ENCODE measurements at places on chromosomes 7 and 10.

DNA sequence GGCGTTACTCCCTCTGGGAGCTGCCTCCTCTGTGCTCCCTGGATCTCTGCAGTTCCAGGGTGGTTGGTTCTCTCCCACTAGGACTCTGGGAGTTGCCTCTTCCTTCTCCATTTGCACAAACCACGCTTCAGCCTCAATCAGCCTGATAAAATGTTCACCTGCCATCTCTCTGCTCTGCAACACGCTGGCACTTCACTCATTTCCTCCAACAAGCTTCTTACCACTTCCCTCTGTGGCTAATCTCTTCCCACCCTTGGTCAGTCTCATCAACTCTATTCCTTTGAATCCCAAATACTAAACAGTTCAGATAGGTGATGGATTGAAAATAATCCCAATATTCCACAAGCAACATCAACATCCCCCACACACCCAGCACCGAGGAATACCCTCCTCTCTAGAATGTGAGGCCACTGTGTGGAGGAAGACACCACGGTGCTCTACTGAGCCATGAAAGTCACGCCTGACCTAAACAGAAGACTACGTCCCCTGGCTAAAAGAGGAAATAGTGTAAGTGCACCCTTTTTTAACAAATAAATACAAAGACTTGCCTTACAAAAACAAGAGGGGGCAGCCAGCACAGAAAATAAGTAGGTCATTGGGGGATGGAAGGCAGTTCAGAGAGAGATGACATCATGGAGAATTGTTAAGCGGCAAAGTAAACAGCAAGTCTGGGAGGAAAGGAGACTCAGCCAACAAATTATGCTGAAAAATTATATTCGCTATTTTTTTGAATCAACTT, 1.9 kb upstream of the FAM170B start:
- DNase-seq = no peak

DNA sequence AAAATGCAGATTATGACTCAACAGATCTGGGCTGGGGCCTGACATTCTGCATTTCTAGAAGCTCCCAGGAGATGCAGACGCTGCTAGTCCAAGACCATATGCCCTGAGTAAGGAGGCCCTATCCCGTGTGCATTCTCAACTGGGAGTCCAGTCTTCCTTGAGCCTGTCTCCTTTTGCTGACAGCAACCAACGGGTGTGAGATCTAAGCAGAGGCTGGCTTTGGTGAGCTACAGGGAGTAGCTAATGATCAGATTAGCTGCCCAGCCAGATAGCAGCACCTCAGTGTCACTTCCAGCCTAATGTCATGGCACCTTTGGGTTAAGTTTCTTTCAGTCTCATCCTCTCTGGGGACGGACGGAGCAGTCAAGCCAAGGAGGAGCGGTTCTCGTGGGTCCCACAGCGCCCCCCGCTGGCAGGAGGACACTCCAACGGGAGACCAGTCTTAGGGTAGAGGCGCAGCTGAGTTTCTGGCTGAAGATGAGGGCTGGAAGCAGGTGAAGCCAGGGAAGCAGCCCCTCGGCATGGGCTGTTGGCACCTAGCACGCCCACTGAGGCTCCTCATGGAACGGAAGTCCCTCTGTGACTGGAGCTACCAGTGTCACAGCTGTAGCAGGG, 154.0 kb downstream of the CCDC3 start:
- DNase-seq = no peak

DNA sequence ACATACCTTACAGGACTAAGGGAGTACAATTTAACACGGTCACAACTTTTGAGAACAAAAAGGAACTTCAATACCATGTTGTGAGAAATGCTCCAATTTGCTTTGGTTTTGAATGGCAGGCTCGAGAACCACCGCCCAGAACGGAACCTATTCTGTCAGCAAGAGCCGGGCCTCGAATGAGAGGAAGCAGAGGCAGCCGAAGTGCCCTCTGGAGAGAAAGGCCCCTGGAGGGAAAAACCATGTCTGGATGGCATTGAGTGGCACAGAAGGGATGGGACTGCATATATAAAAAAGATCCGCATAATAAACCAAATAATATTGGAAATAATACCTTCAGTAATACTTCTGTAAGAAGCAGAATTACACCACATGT, 85.6 kb downstream of the CHST15 start:
- no peak for DNase-seq

GRCh38 chr7:115124409-115124939, 202.6 kb downstream of the MDFIC start:
- no peak for DNase-seq

GRCh38 chr10:47388879-47389278, 4.8 kb upstream of the ZNF488 start:
- DNase-seq = no peak

DNA sequence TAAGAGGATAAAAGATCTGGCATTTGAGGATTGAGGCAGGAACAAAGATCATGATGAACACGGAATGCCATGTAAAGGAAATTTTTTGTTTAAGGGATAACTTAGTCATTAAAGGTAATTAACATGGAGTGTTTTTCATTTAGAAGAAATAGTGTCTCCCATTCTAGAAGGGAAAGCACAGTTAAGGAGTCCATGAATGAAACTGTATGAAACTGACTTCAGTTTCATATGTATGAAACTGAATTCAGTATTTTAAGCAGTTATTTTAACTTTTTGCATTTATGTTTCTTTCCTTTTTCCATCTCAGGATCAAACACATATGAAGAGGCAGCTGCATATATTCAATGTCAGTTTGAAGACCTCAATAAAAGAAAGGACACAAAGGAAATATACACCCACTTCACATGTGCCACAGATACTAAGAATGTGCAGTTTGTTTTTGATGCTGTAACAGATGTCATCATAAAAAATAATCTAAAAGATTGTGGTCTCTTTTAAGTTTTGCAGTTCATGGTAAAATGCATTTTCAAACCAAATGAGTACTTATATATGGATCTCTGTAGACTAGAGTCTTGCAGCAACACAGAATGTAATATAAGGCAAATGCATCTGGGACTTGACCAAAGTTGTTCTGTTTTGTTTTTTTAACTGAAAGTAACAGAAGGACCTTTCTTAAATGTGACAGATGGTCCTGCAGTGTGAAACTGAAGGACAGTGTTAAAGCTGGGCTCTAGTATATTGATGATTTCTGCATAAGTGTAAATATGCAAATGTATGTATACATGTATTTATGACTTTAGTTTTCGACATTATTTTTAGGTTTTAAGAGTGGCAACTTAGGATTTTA, 82.6 kb downstream of the GNAI1 start:
- DNase-seq = no peak

DNA sequence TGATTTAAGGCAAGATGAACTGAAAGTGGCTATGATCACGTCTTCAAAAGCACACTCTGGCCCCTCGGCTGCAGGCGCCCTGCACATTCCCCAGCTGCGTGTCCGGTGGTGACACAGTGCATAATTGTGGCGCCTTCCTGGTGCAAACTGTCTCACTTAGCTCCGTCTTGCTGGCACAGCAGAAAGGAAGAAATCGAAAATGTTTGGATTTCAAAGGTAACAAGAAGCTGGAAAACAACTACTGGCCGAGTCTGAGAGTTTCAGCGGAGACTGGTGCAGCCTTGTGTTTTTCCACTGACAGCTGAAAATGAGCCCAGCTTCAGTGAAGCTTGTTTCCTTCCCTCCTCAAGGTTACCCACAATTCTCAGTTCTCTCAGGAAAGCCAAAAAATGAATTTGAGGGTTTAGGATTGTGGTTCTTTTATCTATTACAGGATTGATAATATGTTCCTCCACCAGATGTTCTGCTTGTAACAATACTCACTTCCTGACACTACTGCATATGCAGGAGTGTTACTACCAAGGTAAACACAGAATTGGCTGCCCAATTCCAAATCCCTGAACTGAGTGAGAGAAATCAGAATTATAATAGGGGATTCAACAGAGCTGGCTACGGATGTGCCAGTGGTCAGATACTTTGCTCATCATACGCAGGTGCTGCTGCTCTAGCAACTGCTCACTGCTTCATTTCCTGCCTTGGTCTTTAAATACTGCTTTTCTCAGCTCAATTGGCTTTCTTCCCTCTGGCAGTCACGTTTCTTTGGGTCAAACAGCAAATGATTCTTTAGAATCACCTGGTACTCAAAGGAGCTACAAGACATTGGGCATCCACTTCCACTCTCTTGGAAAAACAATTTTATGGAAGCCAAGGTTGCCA, 63.7 kb downstream of the TRUB1 start:
- no peak for DNase-seq

DNA sequence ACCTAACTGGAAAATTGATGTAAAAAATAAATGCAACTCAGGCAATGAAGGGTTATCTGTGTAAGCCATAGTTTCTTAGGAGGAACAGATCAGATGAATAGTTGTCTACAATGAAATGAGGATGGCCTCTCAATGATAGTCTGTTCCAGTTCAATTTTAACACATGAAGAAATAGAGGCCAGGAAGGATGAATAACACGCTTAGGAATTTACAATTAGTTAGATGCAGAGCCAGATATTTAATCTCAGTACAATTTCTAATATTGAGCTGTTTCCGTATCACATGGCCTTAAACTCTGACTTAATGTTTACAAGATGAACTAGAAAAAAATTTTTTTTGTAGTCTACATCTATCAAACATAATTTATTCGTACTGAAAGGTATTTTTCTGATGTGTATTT, 176.6 kb downstream of the GALNT11 start:
- no peak for DNase-seq

DNA sequence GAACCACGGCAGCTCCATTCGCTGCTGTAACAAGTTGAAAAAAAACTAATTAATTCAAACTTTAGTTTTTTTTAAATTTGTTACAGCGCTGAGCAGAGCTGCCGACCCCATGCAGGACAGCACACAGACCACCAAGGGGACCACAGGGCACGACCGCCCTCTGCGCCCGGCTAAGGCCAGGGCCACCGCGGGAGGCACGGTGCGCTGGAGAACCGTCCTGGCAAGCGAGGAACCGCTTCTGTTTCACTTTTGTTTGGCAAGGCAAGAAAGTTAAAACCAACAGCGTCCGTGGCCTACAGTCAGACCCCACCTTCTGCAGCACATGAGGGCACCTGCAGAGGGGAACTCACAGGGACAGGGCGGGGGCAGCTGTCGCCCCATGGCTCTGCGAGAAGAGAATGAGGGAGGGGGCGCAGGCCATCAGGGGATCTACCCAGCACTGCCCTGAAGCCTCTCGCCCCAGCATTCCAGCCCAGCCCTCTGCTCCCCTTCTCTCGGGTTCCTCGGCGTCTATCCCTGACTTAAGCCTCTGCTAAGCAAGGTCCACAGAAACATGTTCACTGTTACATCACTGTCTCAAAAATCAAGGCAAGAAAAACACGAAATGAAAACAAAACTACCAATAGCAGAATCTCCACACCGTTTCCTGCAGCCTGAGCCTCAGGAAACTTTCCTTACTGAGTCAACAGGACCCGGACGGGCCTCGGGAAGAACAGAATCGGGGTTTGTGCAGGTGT, 204.4 kb downstream of the DIP2C start:
- no peak for DNase-seq

DNA sequence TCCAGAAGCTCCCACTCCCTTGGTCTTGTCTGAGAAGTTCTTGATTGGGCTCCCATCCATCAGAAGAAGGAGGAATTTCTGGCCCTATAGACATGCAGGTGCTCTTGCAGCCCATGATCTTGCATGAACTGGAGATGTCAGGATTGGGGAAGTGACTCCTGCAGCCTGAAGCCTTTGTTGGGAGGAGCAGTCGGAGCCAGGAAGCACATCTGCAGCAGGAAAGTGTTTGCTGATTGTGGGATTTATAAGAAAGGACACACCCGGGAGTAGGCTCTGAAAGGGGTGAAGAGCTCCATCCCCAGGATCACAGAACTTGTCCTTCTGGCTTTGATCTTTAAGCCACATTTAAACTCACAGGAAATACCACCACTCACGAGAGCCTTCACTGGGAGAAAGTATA, 185.2 kb downstream of the DYNC1I1 start:
- no peak for DNase-seq

- no peak for DNase-seq
These were observed 47.8 kb downstream of the IPMK start for GRCh38 chr10:58219875-58220274.

GRCh38 chr10:71512312-71512711, 115.6 kb downstream of the CDH23 start:
- DNase-seq = no peak

GRCh38 chr7:86844608-86845007, 200.9 kb downstream of the GRM3 start:
- no peak for DNase-seq

DNA sequence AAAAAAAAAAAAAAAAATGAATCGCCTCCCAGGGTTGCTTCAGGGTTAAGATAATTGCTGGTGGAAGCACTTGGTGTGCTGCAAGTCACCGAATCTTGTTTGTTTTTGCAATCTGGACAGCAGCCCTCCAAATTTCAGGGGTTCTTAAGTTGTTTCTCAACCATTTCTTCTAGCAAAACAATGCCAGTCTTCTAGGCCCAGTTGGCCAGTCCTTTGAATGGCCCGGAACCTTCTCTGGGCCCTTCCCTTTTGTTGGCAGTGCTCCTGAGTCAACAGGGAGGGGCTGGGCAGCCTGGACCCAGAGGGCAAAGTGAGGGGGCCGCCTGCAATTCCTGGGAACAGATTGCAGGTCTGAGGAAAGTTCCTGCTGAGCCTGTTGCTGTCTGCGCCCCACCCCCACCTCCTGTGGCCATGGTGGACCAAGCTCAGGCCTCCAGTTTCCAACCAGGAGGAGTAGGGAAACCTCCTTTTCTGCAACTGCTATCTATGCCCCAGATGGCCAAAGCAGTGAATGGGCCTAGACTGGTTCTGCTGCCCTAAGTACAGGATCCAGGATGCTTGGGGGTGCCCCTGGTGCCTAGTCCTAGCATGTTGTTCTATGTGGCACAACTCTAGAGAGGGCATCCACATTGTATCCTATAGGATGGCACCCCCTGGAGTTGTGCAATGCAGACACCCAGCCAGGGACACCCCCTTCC, 31.4 kb upstream of the PDCD4 start:
- no peak for DNase-seq

DNA sequence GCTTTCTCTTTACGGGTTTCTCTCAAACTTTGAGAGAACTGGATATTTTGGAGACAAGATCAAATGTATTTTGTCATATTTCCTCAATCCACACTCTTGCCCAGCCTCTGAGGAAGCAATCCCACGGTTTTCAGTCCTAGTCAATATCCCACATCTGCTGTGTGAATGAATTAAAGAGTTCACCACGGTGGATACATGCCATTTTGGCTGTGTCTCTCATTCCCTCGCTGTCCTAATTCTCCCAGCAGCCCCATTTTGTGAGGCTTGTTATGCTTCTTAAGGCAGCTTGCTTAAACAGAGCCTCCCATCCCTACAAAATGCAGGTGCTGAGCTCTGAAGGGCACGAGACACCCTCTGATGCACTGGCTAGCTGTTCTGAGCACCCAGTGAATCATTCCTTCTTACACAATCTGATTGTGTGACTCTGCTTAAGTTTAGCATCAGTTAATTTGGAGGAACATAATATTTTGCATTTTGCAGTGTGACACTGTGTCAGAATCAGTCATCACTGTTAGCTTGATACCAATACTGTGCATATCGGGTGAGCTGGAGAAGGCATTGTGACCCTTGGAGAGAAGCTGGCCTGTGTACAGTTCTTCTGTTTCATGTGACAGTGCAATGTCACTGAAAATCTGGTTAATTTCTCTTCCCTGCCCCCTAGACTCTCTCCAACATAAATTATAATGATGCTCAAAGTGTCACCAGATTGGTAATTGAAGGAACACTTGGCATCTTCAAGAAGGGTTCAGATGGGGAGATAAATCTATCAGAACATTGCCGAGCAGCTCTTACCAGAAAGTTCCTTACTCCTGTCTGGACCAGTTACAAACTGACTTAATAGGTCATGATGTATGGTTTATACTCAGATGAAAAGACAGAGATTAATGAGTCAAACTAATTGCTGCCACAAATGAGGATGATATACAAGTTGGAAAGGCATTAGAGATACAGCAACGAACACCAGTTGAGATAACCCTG, 103.7 kb upstream of the AOAH start:
- DNase-seq = no peak
